SJSA1 (cell line): ENCODE measurements at places on chromosomes 4 and X. TPM values are rescaled to one million over a fixed set of nuclear protein-coding genes. Genes with fewer than 3 reads are reported as not detected.
A peak's percentile ranks its signal among the peaks of the same experiment; 100 is the strongest.

DNA sequence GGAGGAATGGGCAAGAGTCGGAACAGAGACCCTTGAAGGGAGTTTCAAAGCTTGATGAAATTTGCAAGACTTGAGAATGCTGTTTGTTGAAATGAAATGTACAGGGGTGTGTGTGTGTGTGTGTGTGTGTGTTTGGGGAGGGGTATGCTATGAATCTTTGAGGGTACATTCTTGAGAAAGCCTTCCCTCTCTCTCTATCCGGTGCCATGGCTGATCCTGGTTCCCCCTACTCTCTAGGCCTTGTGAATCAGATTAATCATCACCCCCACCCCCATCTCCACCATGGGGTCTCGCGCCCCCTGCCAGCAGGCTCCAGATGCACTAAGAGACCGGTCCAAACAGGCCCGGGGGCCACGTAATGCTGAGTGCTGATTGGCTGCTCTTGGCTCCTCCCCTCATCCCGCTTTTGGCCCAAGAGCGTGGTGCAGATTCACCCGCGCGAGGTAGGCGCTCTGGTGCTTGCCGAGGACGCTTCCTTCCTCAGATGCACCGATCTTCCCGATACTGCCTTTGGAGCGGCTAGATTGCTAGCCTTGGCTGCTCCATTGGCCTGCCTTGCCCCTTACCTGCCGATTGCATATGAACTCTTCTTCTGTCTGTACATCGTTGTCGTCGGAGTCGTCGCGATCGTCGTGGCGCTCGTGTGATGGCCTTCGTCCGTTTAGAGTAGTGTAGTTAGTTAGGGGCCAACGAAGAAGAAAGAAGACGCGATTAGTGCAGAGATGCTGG, at the start of gene HTR2C:
Gene HTR2C, plus strand, starts transcription at position 441 of the 729 bp plus-strand sequence. CDS start 142,851 bp downstream, outside the sequence.
- no peak within 1 kb of the TSS for H3K4me3 ChIP-seq
- no peak for DNase-seq
- H3K4me1 ChIP-seq: no peaks in the 10 kb centered on the region
- no peaks in the 10 kb centered on the region for H3K27me3 ChIP-seq
- no peaks in the 10 kb centered on the region for H3K36me3 ChIP-seq
- no peak within 1 kb of the TSS for H3K27ac ChIP-seq

- no peaks in the 10 kb centered on the region for H3K36me3 ChIP-seq
- no peaks in the 10 kb centered on the region for H3K27me3 ChIP-seq
- H3K27ac ChIP-seq: no peak overlapping the region
- H3K4me3 ChIP-seq: no peak overlapping the region
- no peaks in the 10 kb centered on the region for H3K4me1 ChIP-seq
- DNase-seq: no peak
Observed at GRCh38 chrX:65873385-65873784, 166.5 kb downstream of the VSIG4 start.

DNA sequence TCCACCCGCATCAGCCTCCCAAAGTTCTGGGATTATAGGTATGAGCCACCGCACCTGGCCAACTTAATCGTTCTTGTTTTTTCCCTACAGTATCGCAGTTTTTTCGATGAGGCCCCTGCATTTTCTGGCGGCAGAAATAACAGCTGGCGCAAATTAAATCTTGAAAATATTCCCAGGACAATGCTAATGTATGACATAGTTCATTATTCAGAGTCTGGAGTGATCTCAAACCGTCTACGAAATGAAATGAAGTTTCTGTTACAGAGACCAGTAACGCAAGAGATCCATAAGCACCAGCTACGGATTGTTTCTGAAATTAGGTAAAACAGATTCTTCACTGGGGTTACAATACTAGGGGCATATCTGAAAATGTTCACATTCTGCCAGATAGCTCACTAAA, 27.3 kb downstream of the CXorf58 start:
- H3K27me3 ChIP-seq: no peaks in the 10 kb centered on the region
- no peak overlapping the region for H3K27ac ChIP-seq
- no peaks in the 10 kb centered on the region for H3K4me1 ChIP-seq
- DNase-seq: no peak

DNA sequence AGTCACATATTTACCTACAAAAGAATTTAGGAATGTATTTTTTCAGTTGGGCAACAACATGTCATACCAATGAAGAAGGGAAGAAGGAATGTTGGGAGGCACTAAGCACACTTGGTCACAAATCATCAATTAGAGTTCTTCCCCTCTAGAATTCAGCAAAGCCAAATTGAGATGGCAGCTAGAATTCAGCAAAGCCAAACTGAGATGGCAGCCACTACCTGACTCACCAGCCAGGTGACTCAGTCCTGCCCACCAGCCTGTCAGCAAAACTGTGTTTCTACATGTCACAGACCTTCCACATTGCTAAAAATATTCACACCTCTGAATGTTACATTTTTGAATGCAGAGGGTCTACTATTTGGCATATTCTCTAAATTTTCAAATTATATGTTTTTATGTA, 63.2 kb upstream of the NOCT start:
- no peaks in the 10 kb centered on the region for H3K27me3 ChIP-seq
- H3K27ac ChIP-seq: no peak overlapping the region
- peaks cover 13% of the 10 kb centered on the region for H3K4me1 ChIP-seq
- H3K4me3 ChIP-seq: no peak overlapping the region

DNA sequence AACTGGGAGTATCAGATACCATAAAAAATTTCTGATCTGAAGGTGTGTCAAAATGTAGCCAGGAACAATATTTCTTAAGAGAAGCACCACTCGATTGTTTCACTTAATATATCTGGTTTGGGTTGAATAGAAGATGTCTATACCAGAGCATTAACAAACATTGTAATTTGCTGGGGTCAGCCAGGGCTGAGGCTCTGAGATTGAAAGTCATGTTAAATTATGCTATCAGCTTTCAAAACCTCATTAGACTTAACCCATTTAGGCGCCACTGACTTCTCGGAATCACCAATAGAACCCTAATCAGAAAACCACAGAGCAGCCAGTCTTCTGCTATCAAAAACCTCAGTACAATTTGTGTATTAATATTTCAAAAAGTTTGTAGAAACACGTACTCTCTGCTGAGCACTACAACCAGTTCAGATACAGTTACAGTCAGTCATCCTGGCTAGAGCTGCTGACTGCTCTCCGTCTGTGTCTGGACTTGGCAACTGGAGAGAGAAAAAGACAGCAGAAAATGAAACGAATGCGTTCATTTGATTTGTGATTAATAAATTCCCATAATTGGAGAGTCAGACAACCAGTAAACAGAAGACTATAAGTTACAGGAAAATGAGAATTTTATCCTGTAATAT, 848.6 kb upstream of the PABPC4L start:
- no peaks in the 10 kb centered on the region for H3K27me3 ChIP-seq
- H3K36me3 ChIP-seq: no peaks in the 10 kb centered on the region
- no peaks in the 10 kb centered on the region for H3K4me1 ChIP-seq

DNA sequence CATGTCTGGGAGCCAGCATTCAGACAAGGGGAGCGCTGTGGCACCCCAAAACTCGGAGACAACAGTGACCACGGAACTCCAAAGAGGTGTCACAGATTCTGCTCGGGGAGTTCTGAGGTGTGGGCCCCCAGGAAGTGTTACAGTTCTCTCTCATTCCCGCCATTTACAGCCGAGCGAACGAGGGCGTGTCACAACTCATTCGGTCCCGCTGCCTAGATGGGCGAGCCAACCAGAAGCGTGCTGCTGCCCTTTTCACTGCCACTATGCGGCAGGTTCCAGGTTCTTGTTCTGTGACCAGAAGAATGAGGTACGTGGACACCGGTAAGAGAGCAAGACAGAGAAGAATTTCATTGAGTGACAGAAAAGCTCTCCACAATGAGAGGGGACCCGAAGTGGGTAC, 1370.6 kb upstream of the AGA start:
- no peak overlapping the region for H3K27ac ChIP-seq
- H3K4me1 ChIP-seq: no peaks in the 10 kb centered on the region
- H3K4me3 ChIP-seq: no peak overlapping the region
- no peak for DNase-seq

DNA sequence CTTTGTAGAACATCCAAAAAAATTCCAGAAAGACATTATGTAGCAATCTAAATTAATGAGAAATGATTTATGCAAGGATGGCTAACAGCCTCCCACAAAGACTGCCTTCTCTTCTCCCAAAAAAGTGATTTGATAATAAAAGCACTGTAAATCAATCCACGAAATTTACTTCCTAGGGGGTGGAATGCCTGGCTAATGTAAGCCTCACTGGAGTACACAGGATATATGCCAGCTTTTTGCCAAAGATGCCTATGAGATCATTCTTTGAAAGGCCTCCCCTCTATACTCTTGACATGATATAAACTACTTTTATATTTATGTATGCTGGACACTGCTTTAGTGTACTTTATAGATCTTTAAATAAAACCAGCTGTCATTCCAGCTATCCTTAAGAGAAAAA, 211.1 kb downstream of the ADAMTS3 start:
- no peak overlapping the region for H3K27ac ChIP-seq
- no peak for DNase-seq
- no peak overlapping the region for H3K4me3 ChIP-seq
- H3K4me1 ChIP-seq: no peaks in the 10 kb centered on the region

DNA sequence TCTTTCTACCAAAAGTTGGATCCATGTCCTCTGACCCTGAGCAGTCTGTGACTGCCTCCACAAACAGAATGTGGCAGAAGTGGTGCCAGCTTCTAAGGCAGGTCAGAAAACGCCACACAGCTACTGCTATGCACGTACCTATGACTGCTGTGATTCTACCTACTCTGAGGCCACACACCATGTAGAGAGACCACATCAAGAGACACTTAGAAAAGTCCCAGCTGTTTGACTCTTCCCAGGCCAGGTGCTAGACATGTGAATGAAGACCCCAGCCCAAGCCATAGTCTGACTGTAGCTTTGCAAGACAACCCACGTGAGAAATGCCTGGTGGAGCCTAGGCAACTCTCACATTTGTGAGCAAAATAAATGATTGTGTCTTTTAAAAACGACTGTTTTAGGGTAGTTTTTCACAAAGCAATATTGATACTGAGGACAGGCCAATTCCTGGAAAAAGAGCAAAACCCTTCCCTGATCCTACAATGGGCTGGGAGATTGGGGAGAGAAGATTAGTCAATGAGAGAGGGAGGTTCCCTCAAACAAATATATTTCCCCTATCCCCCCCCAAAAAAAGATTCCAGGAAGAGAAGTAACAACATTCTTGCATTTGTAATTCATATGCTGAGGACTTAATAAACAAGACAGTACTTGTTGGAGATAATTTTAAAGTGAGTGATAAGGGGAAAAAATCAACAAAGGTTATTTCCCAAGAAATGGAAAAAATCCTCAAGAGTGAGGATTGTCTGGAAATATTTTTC, 33.3 kb downstream of the FRYL start:
- no peak overlapping the region for H3K27ac ChIP-seq
- H3K36me3 ChIP-seq: no peaks in the 10 kb centered on the region
- no peaks in the 10 kb centered on the region for H3K27me3 ChIP-seq
- no peak overlapping the region for H3K4me3 ChIP-seq

- no peak for DNase-seq
- no peak overlapping the region for H3K27ac ChIP-seq
- no peaks in the 10 kb centered on the region for H3K36me3 ChIP-seq
Observed at GRCh38 chr4:79087071-79087470, 147.8 kb upstream of the PAQR3 start.

- H3K36me3 ChIP-seq: no peaks in the 10 kb centered on the region
- H3K4me1 ChIP-seq: no peaks in the 10 kb centered on the region
- DNase-seq: no peak
- no peak overlapping the region for H3K4me3 ChIP-seq
- no peaks in the 10 kb centered on the region for H3K27me3 ChIP-seq
Observed at GRCh38 chr4:143241892-143242291, 57.2 kb downstream of the USP38 start.

DNA sequence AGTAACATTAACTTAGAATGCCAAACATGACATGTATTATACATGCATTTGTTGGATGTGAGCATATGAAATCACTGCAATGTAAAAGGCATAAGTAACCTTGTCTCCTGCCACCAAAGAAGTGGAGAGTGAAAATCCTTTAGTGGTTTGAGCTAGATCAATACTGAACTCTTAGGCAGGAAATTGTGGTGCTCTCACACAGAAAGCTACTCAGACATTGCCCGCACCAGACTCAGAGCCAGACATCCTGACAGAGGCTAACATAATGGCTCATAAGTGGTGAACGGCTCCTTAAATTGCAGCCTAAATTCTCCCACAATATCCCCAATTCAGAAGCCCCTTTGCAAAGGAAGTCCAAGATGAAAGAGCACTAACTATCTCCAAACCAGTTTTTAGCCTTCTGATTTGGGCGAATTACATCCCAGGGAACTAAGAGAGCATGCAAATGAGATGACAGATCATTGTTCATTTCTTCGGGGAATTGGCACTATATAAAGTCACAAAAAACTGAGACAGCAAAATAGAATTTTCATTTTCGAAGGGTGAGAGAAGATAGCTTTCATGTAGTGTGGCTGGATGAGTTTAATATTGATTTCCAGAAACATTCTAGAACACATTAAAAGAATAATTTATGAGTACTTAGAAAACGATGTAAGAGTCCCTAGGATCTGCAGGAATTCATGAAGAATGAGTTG, 233.6 kb upstream of the RPS6KA3 start:
- no peaks in the 10 kb centered on the region for H3K36me3 ChIP-seq
- no peak for DNase-seq
- no peaks in the 10 kb centered on the region for H3K27me3 ChIP-seq
- H3K4me1 ChIP-seq: no peaks in the 10 kb centered on the region; the same call in 1 of the 2 replicates

DNA sequence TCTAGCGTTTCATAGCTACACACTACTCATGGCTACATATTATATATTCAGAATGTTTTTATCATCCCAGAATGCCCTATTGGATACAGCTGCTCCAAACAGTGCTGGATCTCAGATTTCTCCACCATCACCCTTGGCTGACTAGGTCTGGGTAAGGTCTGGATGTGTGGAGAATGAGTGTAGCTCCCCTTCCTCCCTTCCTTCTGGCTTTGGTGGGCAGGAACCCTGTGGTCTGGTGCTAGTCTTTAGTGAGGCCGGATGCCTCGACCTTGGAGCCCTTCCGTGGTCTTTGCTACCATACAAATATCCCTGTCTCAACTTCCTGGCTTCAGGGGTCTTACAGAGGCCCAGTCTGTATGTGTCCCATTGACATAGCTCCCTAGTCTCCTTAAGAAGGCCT, 52.1 kb upstream of the KDR start:
- H3K27me3 ChIP-seq: no peaks in the 10 kb centered on the region
- peaks cover 59% of the 10 kb centered on the region for H3K36me3 ChIP-seq
- peak overlapping the region; percentile 99 for H3K27ac ChIP-seq
- peak overlapping the region; percentile 54; the same call in 1 of the 2 replicates for H3K4me3 ChIP-seq
- no peak for DNase-seq

DNA sequence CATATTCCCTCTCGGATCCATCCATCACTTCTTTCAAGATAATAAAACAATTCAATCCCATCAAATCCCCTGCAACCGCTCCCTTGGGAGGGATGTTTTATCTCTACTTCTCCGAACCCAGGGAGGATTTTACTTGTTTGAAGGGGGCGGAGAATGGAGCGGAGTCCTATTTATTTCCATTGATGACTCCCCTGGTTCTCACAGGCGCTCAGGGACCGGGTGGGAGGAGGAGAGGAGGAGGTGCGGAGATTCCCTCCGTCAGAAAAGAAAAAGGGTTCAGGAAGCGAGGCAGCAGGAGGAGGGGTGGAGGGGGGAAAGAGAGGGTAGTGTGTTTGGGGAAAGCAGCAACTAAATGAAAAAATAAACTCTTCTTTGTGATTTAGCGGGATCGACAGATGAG, 2.1 kb downstream of the NDNF start:
- no peak overlapping the region for H3K27ac ChIP-seq
- no peak for DNase-seq
- peaks cover 19% of the 10 kb centered on the region for H3K4me1 ChIP-seq
- H3K36me3 ChIP-seq: no peaks in the 10 kb centered on the region

RADX gene
- 0.61 and 0.85 TPM in 2 replicates for total RNA-seq

PCDH19 gene
- total RNA-seq: not detected in 2 replicates

EBP gene
- 76.1 and 101 TPM in 2 replicates for total RNA-seq

BMX gene
- total RNA-seq: not detected in 2 replicates

ANOS1 gene
- total RNA-seq: 3.5 and 9.3 TPM in 2 replicates

TMEM144 gene
- total RNA-seq: 0.06 and 1.1 TPM in 2 replicates

PLXNB3 gene
- total RNA-seq: 0.03 and 1.3 TPM in 2 replicates

DIPK2B gene
- total RNA-seq: not detected in 2 replicates

SMIM43 gene
- 0.26 TPM in 1 of 2 replicates, not detected in the other for total RNA-seq

C4orf36 gene
- total RNA-seq: 0.41 and 2.8 TPM in 2 replicates

ABCG2 gene
- total RNA-seq: 11.9 and 14.5 TPM in 2 replicates
